Caudate nucleus (tissue), 63 donors: ENCODE measurements at places on chromosomes 1 and 21.

- no peak for DNase-seq
Measured at GRCh38 chr1:29789910-29790247, 553.6 kb downstream of the PTPRU start.

DNA sequence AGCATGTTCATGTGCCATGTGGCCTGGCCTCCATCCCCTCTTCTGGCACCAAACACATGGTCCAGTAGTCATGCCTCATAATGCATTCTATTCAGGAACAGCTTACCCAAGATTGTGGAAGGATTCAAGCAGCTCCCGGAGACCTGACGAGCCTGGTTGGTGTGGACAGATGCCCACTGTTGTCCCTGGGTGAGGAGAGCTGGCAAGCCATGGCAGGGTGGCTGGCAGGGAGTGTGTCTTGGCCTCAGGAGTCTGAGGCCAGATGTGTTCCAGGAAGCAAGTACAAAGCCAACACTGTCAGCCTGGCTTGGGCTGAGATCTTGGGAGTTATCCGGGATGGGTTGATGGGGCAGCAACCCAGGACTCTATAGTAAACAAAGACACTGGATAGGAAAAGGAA is 7.3 kb upstream of the FABP3 start:
- DNase-seq, result peak; percentile 62

DNA sequence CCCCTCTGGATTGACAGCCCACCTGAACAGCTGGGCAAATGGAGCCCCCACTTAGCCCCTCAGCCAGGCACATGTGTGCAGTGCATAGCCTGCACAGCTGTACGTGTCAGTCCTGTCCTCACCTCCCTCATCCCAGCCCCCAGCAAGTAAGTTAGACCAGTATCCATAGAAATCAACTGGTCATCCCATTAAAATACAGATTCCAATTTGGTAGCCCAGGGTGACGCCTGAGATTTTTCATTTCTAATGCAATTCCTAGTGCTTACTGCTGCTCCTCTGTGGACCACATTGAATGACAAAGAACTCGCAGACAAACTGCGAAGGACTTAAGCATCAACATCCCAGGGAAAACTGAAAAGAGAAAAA is 99.0 kb upstream of the GJB5 start:
- DNase-seq, result no peak

GRCh38 chr1:24898152-24898908 is 31.7 kb downstream of the RUNX3 start:
- DNase-seq, result no peak
